Placental pericyte (primary cell): ENCODE measurements at places on chromosomes 3 and 15. TPM values are rescaled to one million over a fixed set of nuclear protein-coding genes. Genes with fewer than 3 reads are reported as not detected.

CDHR4 gene
- total RNA-seq = not detected in 2 replicates

TMC3 gene
- total RNA-seq = not detected in 2 replicates

ZNF501 gene
- 4.3 and 4.6 TPM in 2 replicates for total RNA-seq

KIF15 gene
- 0.66 and 14.7 TPM in 2 replicates for total RNA-seq

NR2E3 gene
- total RNA-seq = 0.57 TPM in 1 of 2 replicates, not detected in the other

SIDT1 gene
- not detected in 2 replicates for total RNA-seq

IQCH gene
- 1.5 and 1.9 TPM in 2 replicates for total RNA-seq

TMEM108 gene
- total RNA-seq = not detected in 2 replicates

GNAT1 gene
- not detected in 2 replicates for total RNA-seq

KLHL6 gene
- total RNA-seq = under 0.01 TPM in 1 of 2 replicates, not detected in the other

B3GNT5 gene
- 1.9 and 2.0 TPM in 2 replicates for total RNA-seq

TGM4 gene
- not detected in 2 replicates for total RNA-seq

SLC51B gene
- not detected in 2 replicates for total RNA-seq

GPR176 gene
- total RNA-seq = 177 and 201 TPM in 2 replicates

RGMA gene
- not detected in 2 replicates for total RNA-seq

TRH gene
- not detected in 2 replicates for total RNA-seq

SKOR1 gene
- total RNA-seq = 0.22 and 0.29 TPM in 2 replicates

PCOLCE2 gene
- total RNA-seq = 0.57 and 5.9 TPM in 2 replicates

BOC gene
- total RNA-seq = 3.1 and 4.9 TPM in 2 replicates

OR5AC2 gene
- not detected in 2 replicates for total RNA-seq

UTS2B gene
- 0.22 and 1.3 TPM in 2 replicates for total RNA-seq

DLG1 gene
- total RNA-seq = 60.0 and 69.6 TPM in 2 replicates

GOLGA6L7 gene
- total RNA-seq = not detected in 2 replicates

KBTBD8 gene
- total RNA-seq = 9.2 and 16.2 TPM in 2 replicates

PP2D1 gene
- total RNA-seq = not detected in 2 replicates

TP63 gene
- under 0.01 TPM in 1 of 2 replicates, not detected in the other for total RNA-seq

CSTA gene
- 0.44 TPM in 1 of 2 replicates, not detected in the other for total RNA-seq

SNURF gene
- total RNA-seq = 4.2 and 6.3 TPM in 2 replicates

ROPN1B gene
- total RNA-seq = not detected in 2 replicates

TAGLN3 gene
- 0.14 TPM in 1 of 2 replicates, not detected in the other for total RNA-seq

CHST13 gene
- total RNA-seq = not detected in 2 replicates

CLDN16 gene
- total RNA-seq = 0.22 and 0.29 TPM in 2 replicates

EOMES gene
- total RNA-seq = not detected in 2 replicates

SEMA3F gene
- total RNA-seq = under 0.01 and 0.43 TPM in 2 replicates

SH3GL3 gene
- total RNA-seq = 0.22 TPM in 1 of 2 replicates, not detected in the other

FEZF2 gene
- total RNA-seq = not detected in 2 replicates

SLC22A13 gene
- 0.43 and 0.44 TPM in 2 replicates for total RNA-seq

HTR3E gene
- total RNA-seq = not detected in 2 replicates

PSTPIP1 gene
- total RNA-seq = not detected in 2 replicates

SPATA12 gene
- total RNA-seq = not detected in 2 replicates

C15orf40 gene
- 9.4 and 12.9 TPM in 2 replicates for total RNA-seq

MYO1E gene
- total RNA-seq = 124 and 161 TPM in 2 replicates

CTXND1 gene
- total RNA-seq = not detected in 2 replicates

GHRL gene
- total RNA-seq = 0.72 TPM in 1 of 2 replicates, not detected in the other
